ENCODE measurements at places on chromosomes 1 and 21. TPM values are rescaled to one million over a fixed set of nuclear protein-coding genes. Genes with fewer than 3 reads are reported as not detected.

HCN3 gene
- 6.4 TPM for total RNA-seq

DNA sequence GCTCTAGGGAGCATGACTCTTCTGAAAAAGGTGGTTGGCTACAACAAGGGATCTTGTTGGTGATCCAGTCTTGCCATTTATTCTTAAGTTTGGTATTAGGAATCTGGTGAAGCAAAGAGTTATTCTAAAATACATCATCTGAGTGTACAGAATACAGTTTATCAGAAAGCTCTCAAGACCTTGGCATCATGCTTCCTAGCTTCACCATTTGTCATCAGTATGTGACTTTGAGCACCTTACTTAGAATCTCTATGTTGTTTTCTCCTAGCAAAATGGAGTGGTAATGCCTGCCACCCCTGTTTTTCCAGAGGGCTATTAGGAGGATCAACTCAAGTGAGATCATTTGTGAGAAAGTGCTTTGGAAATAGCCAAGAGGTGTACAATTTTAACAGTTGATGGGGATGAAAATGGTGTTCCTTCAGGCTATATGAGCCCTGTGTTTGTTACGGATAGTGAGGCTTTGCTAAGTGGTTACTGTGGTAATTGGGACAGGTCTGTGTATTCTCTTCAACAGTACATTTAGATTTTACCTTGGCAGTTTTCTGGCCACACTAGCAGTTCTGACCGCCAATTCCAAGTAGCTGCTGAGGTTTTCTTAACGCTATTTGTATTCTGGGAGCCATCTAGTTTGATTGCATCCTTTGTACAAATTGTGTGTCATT, 120.5 kb downstream of the DISP1 start:
- H3K4me3 ChIP-seq: no peak overlapping the region
- no peaks in the 10 kb centered on the region for H3K4me1 ChIP-seq
- no peak overlapping the region for H3K27ac ChIP-seq

DNA sequence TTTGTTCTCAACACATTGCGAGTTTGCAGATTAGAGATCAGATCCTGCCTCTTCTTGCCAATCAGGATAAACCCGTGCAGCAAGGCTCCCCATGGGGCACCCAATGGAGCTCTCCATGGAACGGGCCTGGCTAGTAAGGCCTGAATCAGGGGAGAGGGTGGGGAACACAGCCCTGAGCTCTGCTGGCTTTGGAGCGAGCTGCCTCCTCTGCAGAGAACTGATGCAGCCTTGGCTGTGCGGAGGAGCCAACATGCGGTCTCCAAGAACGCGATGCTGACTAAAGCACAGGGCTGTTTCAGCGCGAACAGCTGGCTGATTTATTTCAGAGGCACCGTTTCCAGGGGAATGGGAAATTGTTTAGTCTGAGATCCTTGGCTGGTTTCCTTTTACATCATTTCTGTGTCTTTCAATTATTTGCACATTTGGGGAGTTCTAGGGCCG, 139.7 kb downstream of the TSEN15 start:
- no peaks in the 10 kb centered on the region for H3K4me1 ChIP-seq
- no peak overlapping the region for H3K4me3 ChIP-seq
- no peaks in the 10 kb centered on the region for H3K36me3 ChIP-seq
- no peaks in the 10 kb centered on the region for H3K27me3 ChIP-seq
- H3K27ac ChIP-seq: no peak overlapping the region

DNA sequence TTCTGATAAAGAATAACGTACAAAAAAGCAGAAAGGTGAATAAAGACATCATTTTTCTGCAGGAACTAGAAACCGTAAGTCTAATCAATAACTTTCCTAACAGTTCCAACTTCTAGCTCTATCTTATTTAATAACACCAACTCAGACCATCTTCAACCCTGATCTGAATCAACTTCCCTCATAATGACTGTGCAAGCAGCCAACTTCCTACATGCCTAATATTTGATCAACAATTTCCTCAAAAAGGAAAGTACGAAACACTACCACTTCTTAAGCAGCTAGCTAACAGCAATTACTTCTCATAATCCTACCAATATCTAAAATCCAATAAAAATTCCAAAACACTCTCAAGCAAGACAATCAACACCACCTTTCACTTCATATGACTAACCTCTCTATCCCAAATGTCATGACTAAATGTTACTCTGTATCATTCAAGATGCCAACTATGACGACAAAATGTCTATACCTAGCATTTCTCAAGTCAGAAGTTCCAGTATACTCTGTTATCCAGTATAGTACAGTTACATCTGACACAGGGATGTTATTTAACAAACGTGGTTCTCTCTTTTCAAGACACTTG, 1.7 kb downstream of the COP1 start:
- DNase-seq: no peak
- H3K27ac ChIP-seq: no peak overlapping the region
- H3K27me3 ChIP-seq: no peaks in the 10 kb centered on the region
- no peaks in the 10 kb centered on the region for H3K36me3 ChIP-seq
- H3K4me1 ChIP-seq: no peaks in the 10 kb centered on the region
- H3K4me3 ChIP-seq: peak overlapping the region; percentile 80

Measured in H1 (cell line).